Smooth muscle cell of the umbilical artery (primary cell): ENCODE measurements at places on chromosomes 16 and 17. TPM values are rescaled to one million over a fixed set of nuclear protein-coding genes. Genes with fewer than 3 reads are reported as not detected.

Gene CDYL2
- 4.2 and 8.5 TPM in 2 replicates for total RNA-seq

Gene PPL
- under 0.01 and 0.05 TPM in 2 replicates for total RNA-seq

Gene SLC5A11
- not detected in 2 replicates for total RNA-seq

Gene TP53TG3D
- under 0.01 TPM in 1 of 2 replicates, not detected in the other for total RNA-seq

Gene CPHXL
- total RNA-seq: not detected in 2 replicates

Gene SPATA22
- not detected in 2 replicates for total RNA-seq

Gene DOC2B
- total RNA-seq: not detected in 2 replicates

Gene PTGES3L
- total RNA-seq: 0.78 and 0.89 TPM in 2 replicates

Gene GPR142
- not detected in 2 replicates for total RNA-seq

Gene MPRIP
- total RNA-seq: 128 and 301 TPM in 2 replicates

Gene CD300E
- not detected in 2 replicates for total RNA-seq

Gene HS3ST2
- not detected in 2 replicates for total RNA-seq

Gene CCDC200
- not detected in 2 replicates for total RNA-seq

Gene MARVELD3
- not detected in 2 replicates for total RNA-seq

Gene RAC3
- 19.0 and 25.3 TPM in 2 replicates for total RNA-seq

Gene DPEP2
- total RNA-seq: not detected in 2 replicates

Gene C17orf113
- under 0.01 and 0.09 TPM in 2 replicates for total RNA-seq

Gene KCNG4
- total RNA-seq: not detected in 2 replicates

Gene GRAP
- under 0.01 and 0.23 TPM in 2 replicates for total RNA-seq

Gene OR4D1
- not detected in 2 replicates for total RNA-seq

Gene FOXL1
- 1.8 and 4.8 TPM in 2 replicates for total RNA-seq

Gene TBC1D26
- under 0.01 and 0.18 TPM in 2 replicates for total RNA-seq

Gene CLTC
- total RNA-seq: 641 and 956 TPM in 2 replicates

Gene MILR1
- total RNA-seq: 4.0 and 6.2 TPM in 2 replicates
